OCI-LY7 (cell line): ENCODE measurements at places on chromosomes 4 and X. TPM values are rescaled to one million over a fixed set of nuclear protein-coding genes. Genes with fewer than 3 reads are reported as not detected.

DNA sequence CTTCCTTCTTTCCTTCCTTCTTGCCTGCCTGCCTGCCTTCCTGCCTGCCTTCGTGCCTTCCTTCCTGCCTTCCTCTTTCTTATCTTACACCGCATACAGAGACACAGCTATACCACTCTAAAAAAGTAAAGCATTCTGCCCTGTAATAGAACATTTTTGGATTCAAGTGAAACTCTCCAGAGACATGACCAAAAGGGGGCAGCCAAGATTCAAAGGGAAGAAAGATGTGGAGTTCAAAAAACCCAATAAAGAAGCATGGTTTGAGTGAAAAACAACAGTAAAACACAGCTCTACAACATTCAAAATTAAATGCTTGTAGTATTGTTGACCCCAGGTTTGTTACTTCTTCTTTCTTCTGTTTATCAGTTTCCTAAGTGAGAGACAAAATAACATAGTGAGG is 914.9 kb upstream of the PCDH7 start:
- no peak for DNase-seq

DNA sequence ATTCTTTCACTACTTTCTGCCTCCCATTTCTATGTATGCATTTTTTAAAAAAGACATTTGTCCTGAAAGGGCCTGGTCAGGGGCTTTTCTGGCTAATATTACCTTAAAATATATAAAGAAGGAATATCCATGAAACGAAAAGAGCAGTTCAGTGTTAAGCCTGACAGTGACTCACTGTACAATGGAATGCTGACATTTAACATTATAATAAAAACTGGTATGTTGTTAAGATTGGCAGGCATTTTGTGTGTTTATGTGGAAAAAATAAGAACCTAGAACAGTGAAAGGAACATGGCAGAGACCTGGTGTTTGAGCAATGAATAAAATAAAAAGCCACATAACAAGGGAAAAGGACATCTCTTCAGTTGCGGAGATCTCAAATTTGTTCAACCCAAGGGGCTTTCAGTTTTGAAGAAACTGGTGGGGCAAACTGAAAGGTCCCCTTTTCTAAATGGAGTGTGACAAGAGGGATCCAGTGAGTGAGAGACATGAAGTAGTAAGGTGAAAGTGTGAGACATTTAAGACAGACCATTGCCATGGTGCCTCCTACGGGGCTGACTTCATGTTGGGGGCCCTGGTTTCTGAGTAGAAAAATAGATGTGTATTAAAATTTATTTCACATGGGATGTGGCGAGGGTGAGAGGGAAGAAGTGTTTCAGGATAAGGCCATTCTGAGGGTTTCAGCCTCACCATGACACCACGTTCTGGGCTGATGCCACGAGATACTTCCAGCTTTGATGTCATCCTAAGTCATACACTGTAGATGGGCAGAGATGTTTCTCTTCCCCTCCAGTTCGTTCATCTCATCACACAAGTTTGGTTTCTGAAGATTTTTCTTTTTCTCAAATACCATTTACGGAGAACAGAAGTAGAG is 324.9 kb downstream of the PPP3CA start:
- no peak for DNase-seq

DNA sequence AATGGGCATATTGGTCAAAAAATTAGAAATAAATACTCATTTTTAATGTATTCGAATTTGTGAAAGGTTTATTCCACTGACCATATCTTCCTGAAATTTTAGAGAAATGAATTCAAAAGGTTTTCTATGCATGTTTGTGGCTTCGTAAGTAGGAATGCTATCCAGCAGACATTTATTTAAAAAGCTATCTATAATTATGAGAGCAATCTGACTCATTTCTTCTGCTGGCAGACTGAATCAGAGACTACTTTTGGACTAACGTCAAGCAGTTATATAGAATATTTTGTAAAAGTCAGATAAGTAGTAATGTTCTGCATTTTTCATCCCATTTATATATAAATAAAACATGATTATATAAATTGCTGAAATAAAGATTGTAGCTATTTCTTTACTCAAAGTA is 125.0 kb downstream of the SPCS3 start:
- DNase-seq, result no peak

BGN gene
- not detected in 2 replicates for total RNA-seq

MAGEB2 gene
- not detected in 2 replicates for total RNA-seq

- peak; percentile 50 for DNase-seq
Observed at GRCh38 chr4:159446266-159446976, 343.5 kb downstream of the RAPGEF2 start.

DNA sequence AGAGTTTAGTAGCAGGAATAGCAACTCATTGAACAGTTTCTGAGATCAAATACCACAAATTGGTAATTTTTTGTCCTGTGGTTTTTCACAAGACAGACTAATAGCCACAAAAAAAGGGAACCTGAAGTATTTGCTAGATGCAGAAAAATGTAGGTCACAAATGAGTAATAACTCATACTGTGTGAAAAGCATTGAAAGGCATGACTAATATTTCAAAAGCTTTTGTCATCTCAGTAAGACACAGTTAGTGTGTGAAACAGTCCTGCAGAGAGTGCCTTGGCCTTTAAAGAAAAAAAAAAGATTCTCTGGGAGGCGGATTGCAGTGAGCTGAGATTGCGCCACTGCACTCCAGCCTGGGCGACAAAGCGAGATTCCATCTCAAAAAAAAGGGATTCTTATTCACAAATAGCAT is 31.4 kb upstream of the SLC25A31 start:
- no peak for DNase-seq

DKK2 gene
- not detected in 2 replicates for total RNA-seq

DNA sequence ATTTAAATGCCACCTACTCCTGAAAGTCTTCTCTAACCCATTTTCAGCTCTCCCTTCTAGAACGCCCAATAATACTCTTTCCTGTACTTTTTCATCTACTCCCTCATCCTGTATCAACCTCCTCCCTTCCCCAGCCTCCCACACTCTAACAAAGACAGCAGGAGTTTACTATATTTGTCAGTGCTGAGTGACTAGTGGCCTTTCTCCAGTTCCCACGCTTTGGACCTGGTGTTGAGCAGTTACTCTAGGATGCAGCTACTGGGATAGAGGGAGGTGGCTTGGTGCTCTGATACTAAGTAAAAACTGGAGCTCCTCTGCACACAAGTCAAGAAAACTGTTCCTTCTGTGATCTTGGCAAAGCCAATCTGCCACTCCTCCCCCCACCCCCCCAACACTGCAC is 36.1 kb upstream of the KLHL13 start:
- no peak for DNase-seq
